Stimulated activated CD4-positive, alpha-beta T cell treated with anti-CD3 and anti-CD28 coated beads, Interleukin-1b, Interleukin-23, amount 100 ng/mL, for 1 hour (primary cell): ENCODE measurements at places on chromosomes 1 and 21.

DNA sequence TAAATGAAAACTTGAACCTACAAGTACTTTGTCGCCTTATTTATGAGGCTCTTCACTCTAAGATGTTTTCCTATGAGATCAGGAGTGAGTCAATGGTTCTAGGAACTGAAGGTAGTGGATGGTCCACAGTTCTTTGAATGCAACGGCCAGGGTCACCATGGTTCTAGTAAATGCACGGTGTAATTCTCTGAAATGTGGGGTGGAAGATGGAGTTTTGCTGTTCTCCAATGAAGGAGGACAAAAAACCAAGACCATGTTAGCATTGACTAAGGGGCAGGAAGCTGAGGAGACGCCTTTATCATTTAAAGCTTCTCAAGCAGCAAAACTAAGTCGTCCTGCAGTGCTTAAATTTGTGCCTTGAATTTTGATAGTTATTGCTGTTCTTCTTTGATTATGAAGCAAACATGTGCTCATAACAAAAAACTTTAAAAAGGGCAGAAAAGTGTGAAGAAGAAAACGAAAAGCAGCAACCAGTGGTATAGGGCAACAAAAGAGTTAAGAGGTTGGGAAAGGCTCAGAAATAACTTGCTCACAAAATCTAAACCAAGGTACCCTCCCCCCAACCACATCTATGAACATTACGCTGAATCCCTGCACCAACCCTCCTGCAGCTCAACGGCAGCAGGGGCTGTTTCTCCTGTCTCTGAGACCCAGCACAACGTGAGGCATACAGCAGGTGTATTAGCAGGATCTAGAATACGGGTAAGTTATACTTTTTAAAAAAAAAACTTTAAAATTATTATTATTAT, 85.0 kb downstream of the MRPL37 start:
- no peak for DNase-seq

DNA sequence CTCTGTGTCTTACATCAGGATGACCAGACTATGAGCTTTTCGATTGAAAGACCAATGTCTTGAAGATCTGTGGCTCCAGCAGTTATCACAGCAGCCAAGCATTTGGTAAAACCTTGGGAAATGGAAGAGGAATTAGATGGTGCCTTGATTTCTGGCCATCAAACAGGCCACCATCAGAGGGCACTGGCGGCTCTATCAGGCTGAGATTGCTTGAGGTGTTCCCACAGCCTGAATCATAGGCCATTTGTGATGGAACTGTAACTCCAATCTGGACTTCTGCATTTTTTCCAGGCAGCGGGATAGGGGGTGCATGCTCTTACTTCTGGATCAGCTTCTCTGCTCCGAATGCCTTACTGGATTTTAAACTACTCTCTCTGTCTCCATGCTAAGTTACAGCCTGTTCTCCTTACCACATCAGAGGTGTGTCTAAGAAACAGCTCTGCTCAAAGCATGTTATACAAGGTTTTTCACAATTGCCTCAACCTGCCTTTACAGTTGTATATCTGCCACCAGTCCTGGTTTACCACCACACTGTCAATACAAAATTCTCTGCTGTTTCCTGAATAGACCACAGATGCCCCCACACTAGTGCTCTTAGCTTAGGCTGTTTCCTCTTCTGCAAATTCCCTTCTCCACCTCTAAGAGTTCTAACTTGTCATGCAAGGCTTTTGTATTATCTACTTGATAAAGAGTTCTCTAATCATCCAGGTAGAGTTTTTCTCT, 180.9 kb downstream of the PTGER3 start:
- DNase-seq, result no peak

- DNase-seq, result peak; percentile 87
Measured at GRCh38 chr1:63367215-63368103, at the start of gene ALG6. Gene ALG6, plus strand, starts transcription at chr1:63367627. Its CDS starts 3,351 bp downstream, at chr1:63370978.

- DNase-seq, result no peak
Measured at GRCh38 chr1:2233997-2234761, 6.1 kb downstream of the SKI start.

GRCh38 chr21:25406887-25407579, 200.2 kb downstream of the MRPL39 start:
- no peak for DNase-seq

DNA sequence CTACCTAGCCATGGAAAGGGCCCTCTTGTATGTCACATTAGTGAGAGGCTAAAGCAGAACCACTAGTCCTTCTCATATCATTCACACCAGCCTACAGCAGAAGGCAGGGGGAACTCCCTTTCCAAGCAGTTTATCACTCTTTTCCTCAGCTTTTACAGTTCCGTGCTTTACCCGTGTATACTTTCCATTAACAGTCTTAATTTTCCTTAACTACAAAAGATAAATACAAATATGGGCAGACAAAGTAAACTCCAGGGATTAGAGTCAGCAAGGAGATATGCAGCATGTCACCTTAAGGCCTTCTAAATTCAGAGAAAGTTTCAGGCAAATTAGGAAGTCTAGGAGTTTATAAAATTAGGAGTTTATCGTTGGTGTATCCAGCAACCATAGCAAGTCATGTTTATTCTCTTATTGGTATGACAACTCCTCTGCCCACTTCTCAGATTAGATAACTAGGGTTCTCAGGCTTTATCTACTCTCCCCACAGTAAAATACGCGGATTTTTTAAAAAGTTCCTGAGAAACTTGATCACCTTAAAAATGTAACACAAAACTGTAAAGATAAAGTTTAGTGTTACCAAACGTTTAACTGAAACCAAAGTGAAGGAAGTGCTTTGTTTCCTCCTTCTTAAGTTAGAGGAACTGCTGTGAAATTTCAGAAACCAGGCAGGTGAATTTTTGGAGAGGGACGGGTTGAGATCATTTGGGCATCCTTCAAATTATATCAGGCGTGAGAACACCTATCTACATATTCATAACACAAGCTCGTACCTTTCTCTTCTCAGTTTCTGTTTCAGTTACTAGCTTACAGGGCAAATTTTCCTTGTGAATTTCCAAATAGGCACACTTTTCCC, 42.7 kb upstream of the SLC19A2 start:
- no peak for DNase-seq

- no peak for DNase-seq
Measured at GRCh38 chr1:117001254-117001927, at the start of gene CD101. Gene CD101, plus strand, starts transcription at chr1:117001760. Its CDS starts 58 bp downstream, at chr1:117001818.

DNA sequence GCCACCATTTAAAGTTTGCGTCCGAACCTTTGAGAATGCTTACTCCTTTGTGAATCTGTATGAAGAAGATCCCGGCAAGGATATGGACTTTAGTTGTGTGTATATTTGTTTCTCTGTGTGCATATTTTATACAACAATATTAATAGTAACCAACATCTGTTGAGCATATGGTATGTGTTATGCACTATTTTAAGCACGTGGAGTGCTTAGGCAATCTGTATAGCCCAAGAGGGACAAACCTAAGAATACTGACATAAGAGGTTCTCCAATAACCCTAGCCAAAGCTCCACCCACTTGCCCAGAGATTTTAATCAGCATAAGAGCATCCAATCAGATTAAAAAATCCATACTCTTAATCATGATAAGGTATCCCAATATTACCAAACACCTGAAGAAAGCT, 92.7 kb downstream of the MAB21L3 start:
- DNase-seq, result no peak

GRCh38 chr21:15966651-15967050, 236.9 kb downstream of the USP25 start:
- no peak for DNase-seq

DNA sequence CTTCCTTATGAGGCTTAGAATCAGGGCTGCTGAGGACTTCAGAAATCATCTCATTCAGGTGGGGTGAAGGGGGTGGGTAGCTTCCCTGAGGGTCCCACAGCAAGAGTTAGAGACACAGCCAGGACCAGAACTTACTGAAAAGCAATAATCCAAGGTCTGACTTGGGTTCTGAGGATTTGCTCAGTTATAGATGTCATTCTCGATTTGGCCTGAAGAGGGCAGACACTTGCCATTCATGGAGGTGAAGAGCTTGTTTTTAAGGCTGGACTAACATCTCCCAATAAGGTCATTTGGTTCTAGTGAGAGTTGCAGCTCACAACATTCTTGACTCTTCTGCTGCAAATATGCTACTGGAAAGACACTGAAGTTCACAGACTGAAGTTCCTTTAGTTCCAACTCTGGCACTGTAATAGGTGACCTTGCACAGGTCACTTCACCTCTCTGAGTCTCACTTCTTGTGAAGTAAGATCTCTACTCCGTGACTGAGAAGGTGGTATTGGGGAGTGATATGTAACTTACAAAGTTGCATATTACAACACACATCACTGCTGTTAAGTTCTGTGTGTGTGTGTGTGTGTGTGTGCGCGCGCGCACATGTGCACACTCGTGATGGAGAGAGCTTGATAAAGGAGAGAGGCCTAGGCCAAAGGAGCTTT, 69.8 kb upstream of the DIRAS3 start:
- no peak for DNase-seq

DNA sequence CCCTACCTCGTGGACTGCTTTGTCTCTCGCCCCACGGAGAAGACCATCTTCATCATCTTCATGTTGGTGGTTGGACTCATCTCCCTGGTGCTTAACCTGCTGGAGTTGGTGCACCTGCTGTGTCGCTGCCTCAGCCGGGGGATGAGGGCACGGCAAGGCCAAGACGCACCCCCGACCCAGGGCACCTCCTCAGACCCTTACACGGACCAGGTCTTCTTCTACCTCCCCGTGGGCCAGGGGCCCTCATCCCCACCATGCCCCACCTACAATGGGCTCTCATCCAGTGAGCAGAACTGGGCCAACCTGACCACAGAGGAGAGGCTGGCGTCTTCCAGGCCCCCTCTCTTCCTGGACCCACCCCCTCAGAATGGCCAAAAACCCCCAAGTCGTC, 2.0 kb downstream of the GJA4 start:
- DNase-seq, result no peak

GRCh38 chr1:15559189-15559810, 25.6 kb downstream of the AGMAT start:
- DNase-seq, result no peak

GRCh38 chr1:24803220-24803619, 58.0 kb downstream of the CLIC4 start:
- DNase-seq, result no peak

- DNase-seq, result no peak
Measured at GRCh38 chr21:32947736-32948135, 78.0 kb upstream of the OLIG2 start.

GRCh38 chr1:183306317-183307042, 111.7 kb downstream of the NMNAT2 start:
- no peak for DNase-seq

DNA sequence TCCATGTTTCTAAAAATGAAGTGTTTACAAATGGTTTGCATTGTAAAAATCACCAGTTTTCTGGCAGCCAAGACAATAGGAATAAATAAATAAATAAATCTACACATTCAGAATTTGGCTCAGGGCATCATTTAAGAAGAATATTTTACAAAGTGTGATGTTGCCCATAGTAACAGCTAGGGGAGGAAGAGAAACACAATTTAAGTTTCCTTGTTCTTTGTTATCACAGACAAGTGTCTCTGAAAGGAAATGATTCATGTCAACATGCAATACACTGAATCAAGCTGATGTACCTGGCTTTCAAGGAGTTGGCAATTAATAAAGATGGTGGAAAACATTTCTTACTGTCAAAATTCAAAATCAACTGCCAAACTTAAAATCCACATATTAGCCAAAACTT, 74.7 kb downstream of the LHX8 start:
- DNase-seq, result no peak

- DNase-seq, result no peak
Measured at GRCh38 chr1:33221385-33221758, 34.9 kb upstream of the ZNF362 start.

DNA sequence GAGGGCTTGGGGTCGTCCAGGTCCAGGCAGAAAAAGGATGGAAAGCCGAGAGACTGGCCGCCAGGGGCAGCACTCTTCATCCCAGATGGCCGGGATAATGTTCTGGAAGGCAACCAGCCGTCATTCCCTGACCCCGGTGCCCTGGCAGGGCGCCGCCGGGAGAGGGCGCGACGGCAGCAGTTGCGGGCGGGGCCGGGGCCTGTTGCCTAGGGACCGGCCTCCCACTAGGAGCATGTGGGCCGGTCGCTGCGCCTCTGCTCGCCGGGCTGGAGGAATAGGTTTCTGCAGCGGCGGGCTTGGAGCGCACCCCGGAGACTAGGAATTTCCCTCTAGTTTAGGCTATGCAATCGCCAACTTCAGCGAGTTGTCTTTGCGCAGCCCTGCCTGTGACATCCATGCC, 11.0 kb downstream of the DMRTB1 start:
- DNase-seq, result no peak

GRCh38 chr1:213127074-213127473, 76.0 kb downstream of the RPS6KC1 start:
- no peak for DNase-seq

- no peak for DNase-seq
Measured at GRCh38 chr1:26287811-26288210, 7.9 kb downstream of the SH3BGRL3 start.

GRCh38 chr1:50667710-50668356, 244.6 kb upstream of the DMRTA2 start:
- DNase-seq, result no peak

- DNase-seq, result no peak
Measured at GRCh38 chr1:202197653-202198365, 4.2 kb downstream of the LGR6 start.

DNA sequence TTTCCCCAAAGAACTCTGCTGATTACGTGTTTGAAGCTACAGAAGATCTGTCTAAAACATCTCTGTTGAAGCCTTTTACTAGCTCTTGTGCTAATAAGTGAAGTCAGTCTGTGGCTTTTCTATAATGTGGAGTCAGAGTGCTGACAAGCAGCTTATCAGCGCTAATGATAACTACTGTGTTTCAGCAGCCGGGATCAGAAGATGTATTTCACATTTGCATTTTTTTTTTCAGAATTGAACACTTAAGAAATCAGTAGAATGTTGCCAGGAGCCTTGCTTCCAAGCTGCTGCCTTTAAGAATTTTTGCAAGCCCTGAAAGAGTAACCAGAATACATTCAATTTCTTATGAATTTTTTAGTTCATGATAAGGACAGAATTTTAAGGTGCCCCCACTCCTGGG, 519.4 kb upstream of the NR5A2 start:
- DNase-seq, result no peak

- no peak for DNase-seq
Measured at GRCh38 chr1:152451254-152451653, 37.2 kb upstream of the CRNN start.

- no peak for DNase-seq
Measured at GRCh38 chr1:59673573-59674450, 140.9 kb upstream of the HOOK1 start.

DNA sequence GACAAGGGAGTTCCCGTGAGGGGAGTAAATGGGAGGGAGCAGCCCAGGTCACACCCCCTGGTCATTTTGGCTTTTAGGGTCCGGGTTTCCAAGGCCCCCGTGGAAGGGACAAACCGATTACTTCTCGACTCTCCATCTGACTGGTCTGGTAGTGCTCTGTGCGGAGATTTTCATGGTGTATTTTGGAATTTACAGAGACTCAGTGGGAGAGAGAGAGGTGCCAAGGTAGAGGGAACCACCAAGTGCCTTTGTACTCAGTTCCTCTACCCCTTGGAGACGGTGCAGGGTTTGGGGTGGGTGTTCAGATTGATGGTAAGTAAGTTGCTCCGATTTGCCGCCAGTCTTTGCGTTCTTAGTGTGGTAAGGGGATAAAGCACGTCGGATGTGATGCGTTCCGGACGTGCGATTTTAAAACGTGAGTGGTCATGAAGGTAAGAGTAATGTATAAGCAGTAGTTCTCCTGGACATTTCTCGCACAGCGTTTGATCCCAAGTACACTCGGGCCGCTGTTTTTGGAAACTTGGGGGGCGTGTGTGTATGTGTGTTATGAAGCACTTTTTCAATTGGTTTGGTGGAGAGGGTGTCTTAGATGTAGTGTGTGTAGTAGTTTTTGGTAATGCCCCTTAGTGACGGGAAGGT, 682 bp downstream of the SUCO start:
- no peak for DNase-seq
